Bone marrow (tissue), 2 donors: ENCODE measurements at places on chromosomes 7 and 10.

DNA sequence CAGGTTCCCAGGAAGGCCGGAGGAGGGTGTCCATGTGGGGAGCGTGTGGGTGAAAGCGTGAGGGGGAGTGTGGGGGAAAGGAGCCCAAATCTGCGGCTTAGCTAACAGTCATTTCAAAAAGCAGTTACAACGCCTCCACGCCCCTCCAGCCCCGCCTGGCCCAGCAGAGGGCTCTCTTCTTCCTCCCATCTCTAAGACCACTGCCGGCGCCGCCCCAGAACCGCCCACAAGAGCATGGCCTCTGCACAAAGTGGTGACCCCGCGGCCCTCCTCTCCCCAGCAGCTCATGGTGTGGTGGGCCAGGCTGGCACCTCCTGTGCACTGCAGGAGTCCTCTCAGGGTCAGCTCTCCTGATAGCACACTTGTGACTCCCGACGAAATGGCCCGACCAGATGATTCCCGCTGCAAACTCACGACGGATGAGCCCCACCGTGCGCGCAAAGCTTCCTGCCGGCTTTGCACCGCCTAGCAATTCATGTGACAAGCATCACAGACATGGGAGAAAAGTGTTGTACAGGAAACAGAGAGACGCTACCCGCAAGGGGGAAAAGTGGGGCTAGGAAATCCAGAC lies 12.4 kb upstream of the HUS1 start:
- DNase-seq: peak; percentile 62

DNA sequence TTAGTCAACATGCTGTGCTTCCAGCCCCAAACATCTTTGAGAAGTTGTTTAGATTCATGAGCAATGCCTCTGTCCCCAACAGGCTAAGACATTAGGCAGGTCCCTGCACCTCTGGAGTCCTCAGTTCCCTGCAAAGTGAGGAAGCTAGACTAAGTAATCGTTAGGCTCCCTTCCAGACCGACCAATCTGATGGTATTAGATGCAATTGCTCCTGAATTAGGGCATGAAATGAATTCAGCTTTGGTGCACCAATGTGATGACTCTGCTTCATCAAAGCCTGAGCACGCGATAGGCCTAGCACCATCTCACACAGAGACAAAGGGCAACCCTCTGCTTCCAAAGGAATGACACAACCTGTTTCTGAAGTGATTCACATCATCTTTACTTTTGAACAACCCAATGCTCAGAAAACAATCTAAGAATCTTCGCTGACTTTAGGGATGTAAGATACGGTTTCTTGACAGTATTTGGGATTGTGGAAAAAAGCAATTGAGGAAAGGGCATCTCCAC lies 723 bp upstream of the TES start:
- DNase-seq: no peak

DNA sequence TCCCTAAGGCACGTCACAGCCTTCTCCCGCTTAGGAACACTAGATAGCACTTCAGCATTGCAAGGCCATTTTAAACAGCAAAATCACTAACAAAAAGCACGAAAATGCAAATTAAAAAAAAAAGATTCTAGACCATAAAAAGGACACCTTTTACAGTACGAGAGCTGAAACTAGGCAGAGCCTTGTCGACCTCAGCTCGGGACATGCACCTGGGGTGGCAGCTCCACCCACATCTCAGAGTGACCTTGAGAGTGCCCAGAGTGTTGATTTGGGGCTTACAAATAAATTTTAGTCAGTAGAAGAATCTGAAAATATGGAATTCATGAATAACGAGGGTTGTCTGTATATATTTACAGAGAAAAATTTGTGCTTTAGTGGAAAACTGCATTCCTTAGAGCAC lies 1.1 kb downstream of the MRPS24 start:
- DNase-seq: no peak

DNA sequence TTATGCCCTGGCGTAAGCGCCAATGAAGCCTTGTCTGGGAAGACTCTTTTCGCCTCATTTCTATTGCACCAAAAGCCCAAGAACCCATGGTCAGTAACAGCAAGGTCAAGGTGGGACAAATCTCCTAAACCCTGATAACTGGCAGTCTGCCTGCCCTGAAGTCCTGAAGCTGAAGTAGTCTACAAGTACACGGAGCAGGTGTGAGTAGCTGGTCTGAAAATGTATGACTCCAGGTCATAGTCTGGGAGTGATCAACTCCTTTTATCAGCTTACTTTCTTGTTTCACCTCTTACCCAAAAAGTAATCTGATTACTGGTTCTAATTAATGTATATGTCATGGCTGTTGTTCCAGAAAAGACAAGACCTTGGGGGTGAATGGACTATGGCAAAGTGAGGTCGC lies 107.3 kb upstream of the EFCAB10 start:
- DNase-seq: no peak

DNA sequence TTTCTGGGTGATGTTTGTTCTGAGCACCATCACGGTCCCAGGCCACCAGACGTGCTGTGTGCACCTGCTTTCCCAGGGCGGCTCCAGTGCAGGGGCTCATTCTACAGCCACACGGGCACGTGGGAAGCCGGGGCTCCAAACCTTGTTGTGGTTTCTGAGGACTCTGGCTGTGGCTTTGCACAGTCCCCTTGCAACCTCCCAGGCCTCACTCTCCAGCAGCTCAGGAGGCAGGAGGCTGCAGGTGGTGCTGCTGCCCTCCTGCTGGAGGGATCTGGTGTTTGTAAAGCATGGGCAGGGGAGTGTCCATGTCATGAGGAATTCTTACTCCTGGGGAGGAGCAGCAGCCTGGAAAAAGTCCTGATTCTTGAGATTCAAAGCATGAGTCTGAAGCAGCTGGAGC lies 54.3 kb downstream of the INSYN2A start:
- DNase-seq: no peak

DNA sequence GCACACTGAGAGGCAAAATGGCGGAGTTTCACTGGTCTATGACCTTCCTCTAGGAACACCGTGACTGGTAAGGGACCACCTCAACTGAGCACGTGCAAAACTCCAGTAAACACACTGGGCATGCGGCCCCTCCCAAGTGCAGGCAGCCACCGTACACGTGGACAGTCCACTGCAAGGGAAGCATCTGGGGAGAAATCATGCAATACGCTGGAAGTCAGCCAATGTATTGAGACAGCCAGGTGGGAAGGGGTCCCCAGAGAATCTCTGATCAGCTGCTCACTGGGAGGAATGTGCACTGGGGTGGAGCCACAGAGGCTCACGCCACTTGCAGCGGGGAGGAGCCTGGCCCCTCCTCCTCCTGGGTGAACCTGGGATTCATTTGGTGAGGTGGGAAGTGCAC lies 49.3 kb downstream of the CFAP46 start:
- DNase-seq: no peak

- DNase-seq: no peak
These were observed 59.7 kb downstream of the ELAPOR2 start for GRCh38 chr7:86999750-87000149.

DNA sequence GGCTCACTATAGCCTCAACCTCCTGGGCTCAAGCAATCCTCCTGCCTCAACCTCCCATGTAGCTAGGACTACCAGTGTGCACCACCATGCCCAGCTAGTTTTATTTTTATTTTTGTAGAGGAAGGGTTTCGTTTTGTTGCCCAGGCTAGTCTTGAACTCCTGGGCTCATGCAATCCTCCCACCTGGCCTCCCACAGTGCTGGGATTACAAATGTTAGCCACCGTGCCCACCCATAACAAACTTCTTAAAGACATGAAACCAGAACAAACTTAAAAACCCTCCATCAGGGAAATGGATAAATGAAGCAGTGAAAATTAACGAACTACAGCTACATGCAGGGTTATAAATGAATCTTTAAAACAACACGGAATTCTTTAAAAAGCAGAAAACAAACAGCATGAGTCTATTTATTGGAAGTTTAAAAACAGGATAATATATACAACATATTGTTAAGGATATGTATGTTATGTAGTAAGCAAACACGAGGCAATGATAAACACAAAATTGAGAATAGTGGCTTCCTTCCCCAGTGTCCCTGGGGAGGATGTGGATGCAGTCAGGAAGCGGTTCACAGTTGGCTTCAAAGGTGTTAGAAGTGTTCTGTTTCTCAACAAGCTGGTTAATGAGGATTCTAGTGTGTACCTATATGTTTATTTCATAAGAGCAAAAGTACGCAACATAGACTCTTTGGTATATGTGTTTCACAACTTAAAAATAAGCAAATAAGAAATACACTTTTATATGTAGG lies 128.2 kb upstream of the IMMP2L start:
- no peak for DNase-seq
